ENCODE measurements at places on chromosomes 2 and 18.

GRCh38 chr18:68262690-68263294 lies 452.1 kb downstream of the TMX3 start:
- no peak for DNase-seq

DNA sequence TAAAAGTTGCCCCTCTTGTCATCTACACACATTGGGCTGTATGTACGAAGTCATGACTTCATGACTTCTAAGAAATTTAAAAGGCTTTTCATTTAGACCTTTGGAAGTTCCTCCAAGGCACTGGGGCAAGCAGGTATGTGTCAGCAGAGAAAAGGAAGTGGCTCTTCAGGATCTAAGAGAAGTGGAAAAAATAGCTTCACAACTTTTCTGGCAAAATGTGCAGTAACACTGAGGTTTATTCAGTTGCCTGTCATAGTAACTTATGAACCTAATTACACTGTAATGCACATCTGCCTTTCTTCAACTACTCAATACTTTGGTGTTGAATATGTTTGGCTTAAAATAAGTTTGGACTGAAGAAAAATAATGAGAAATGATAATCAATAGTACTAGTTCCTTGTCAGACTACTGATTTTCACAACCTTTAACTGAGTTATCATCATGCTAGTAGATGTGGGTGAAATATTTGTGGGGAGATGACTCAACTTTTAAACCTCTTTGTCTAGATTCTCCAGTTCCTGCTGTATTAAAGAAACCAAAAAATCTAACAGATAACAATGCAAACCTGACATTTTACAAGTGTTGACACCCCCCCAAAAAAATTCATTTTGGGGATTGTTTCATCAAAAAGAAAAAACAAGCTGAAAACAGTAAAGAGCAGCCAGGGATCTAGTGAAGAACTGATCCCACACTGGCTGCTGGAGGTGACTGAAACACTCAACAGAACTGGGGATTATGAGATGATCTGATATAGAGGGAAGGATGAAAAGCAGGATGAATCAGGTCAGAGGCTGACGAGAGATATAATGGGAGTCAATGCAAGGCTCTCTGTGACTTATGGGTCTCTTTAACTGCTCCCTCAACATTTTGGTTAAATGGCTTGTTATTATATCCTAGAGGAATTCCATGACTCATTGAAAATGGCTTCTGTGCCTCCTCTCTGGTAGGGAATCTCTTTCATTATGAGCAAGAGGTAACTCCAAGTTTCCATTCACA lies 84.6 kb downstream of the COLEC12 start:
- DNase-seq: no peak

GRCh38 chr2:207142461-207142860 lies 23.3 kb downstream of the KLF7 start:
- no peak for DNase-seq

GRCh38 chr2:154696810-154697417 lies 1.6 kb upstream of the KCNJ3 start:
- DNase-seq: no peak

GRCh38 chr18:44758861-44759631 lies 78.4 kb downstream of the SETBP1 start:
- no peak for DNase-seq

GRCh38 chr2:96895746-96896651 lies 26.1 kb upstream of the SEMA4C start:
- DNase-seq: no peak

- DNase-seq: no peak
These were observed 372.6 kb downstream of the RPRM start for GRCh38 chr2:153105829-153106578.

- DNase-seq: no peak
These were observed 80.0 kb downstream of the AOX1 start for GRCh38 chr2:200665626-200666453.

- no peak for DNase-seq
These were observed 36.9 kb downstream of the RPL37A start for GRCh38 chr2:216535454-216535995.

- DNase-seq: no peak
These were observed 20.6 kb downstream of the ATOH8 start for GRCh38 chr2:85774126-85774978.

- no peak for DNase-seq
These were observed 174.3 kb downstream of the IKZF2 start for GRCh38 chr2:212977152-212977551.

GRCh38 chr2:137207030-137207429 lies 441.7 kb downstream of the THSD7B start:
- DNase-seq: no peak

- no peak for DNase-seq
These were observed 19.4 kb downstream of the KLHL29 start for GRCh38 chr2:23404426-23404825.

- DNase-seq: no peak
These were observed 126.9 kb upstream of the ZNF516 start for GRCh38 chr18:76621782-76622495.

GRCh38 chr2:96305091-96305978 lies at the start of gene SNRNP200:
Gene SNRNP200, minus strand, starts transcription at chr2:96305546. Its CDS starts 109 bp downstream, at chr2:96305437.
- peak; percentile 84 for DNase-seq

- DNase-seq: no peak
These were observed 252.1 kb upstream of the COPS8 start for GRCh38 chr2:236833501-236834073.

DNA sequence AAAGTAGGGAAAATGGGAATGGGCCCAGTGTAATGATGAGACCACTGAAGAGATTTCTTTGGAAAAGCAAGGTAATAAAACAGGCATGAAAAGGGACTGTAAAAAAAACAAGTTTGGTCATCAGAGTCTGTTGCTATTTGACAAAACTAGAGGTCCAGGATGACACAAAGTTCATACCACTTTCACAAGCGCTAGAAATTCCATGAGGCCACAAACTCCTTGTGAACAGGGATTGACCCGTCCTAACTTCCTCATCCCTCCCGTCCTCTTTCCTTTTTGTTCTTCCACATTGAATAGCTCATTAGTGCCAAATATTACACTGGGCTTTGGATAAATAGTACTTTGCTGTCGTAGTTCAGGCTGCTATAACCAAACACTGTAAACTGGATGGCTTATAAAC lies 188.8 kb upstream of the EPC2 start:
- no peak for DNase-seq

GRCh38 chr2:46964835-46965560 lies 49.4 kb upstream of the MCFD2 start:
- DNase-seq: no peak

DNA sequence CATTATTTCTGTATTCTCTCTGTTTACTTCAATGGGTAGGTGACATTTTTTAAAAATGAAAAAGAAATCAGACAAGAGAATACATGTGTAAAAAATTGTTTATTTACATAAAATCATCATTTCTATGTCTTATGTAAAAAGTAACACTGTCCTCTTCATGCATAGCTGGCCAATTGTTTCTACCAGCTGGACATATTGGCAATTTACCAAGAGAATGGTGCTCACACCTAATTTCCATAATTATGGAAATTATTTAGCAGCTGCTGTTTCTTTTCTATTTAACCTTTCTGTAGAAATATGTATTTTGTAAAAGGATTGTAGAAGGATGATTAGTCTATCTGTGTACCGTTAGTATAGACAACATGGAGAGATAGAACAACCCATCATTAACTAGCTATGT lies 791.9 kb downstream of the TRIB2 start:
- DNase-seq: no peak

- DNase-seq: no peak
These were observed 45.0 kb downstream of the CROCC2 start for GRCh38 chr2:240951045-240951594.

DNA sequence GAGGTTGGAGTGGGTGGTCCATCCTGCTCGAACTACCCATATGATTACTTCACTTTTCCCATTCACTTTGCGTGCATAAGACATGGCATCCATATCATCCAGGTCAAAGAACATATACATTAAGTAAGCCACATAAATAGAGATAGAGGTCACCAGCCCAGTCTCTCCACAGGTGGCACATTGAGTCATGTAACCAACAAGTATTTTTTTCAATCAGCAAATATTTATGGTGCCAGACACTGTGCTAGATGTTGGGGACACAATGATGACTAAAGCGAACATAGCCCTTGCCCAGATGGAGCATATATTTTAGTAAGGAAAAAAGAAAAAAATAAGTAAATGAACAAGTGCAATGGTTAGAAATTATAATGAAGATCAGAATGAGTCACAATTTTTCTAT lies 83.6 kb upstream of the LCLAT1 start:
- no peak for DNase-seq

GRCh38 chr2:74001781-74002504 lies 17.2 kb downstream of the TET3 start:
- no peak for DNase-seq

- DNase-seq: no peak
These were observed 93.8 kb upstream of the CXCR4 start for GRCh38 chr2:136211701-136212100.

DNA sequence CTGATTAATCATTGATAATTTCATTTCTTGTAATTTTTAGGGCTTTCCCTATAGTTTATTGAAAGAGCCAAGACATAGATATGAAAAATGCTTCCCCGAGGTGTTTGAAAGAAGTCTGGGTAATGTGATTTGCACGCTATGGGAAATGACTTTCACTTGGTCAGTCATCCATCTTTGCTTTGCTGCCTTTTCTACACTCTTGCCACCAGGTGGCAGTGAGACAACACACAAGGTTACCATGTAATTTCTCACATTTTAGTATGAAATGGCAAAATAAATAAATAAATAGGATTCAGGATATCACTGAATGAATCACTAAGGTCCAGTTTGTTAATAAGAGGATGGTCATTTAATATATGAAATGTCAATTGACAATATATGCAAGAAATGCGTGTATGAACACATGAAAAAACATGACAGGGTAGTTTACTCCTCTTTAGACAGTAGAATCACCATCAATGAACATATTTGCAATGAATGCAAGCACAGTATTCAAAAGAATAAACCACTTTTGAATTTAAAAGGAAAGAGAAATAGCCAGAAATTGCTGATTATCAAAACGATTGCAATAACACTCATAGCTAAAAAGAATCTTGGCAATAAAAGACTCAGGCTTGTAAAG lies 52.2 kb upstream of the KCNH7 start:
- DNase-seq: no peak

DNA sequence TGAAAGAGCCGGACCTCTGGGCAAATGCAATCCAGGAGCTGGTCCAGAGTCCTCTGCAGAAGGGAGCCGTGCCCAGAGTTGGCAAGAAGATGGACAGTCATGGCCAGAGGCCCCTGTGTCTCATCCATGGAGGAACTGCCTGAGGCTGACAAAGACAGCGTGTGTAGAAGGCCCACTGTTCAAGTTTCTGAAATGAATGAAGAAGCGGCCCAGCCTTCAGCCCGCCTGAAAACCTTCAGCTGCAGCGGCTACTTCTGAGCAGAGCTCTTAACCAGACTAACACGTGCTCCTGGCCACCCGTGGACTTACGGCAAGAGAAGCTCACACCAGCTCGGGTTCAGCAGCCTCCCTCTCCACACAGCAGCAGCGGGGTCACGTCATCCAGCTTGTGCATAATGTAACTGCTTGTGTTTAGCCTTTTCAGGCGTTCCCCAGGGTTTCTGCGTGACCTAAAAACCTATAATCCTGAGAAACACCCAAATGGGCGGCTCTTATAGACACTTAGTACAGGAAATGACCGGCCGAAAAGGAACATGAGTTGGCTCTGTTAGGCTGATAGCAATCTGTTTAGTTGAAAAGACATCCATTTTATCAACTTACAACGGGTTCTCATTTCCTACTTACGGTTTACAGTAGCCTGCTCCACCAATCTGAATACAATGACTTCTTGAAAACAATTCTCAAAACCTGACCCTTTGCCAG lies at the start of gene FAM124B:
FAM124B (minus strand) TSS at position 467 of the 702 bp plus-strand sequence; CDS start at position 128, 339 bp downstream.
- no peak for DNase-seq

All from activated gamma-delta T cell (primary cell).